NCI-H2029 treated with DMSO at 0.1 percent for 48 hours (cell line): ENCODE measurements at places on chromosomes 12 and 14.

DNA sequence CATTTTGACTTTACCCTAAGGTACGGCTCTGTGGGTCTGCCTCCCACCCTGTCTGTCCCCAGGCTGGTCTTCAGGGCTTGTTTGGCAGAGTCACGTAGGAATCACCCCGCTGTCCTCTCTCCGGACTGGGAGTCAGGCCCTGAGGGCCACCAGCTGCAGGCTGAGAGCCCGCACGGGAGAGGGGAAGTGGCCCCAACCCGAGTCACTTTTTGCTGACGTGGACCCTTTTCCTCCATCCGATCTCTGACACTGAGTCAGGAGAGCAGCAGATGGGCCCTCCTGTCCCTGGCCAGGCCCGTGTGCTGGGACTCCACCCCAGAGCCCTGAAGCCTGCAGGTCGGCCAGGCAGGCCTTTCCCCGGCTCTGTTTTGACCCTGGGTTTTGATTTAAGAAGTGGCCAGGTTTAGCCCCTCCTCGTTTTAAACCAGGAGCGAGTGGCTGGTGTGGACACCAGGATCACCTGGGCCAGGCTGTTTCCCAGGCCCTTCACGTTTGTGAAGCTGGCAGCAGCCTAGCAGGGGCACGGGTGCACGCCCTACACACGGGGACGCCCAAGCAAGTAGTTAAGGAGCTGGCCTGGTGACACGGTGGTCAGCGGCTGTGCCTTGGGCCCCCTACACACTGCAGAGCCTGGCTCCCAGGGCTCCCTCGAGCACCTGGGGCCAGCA is 12.5 kb upstream of the TEX22 start:
- DNase-seq: no peak

GRCh38 chr12:53505086-53505485 is 2.2 kb downstream of the NPFF start:
- no peak for DNase-seq

DNA sequence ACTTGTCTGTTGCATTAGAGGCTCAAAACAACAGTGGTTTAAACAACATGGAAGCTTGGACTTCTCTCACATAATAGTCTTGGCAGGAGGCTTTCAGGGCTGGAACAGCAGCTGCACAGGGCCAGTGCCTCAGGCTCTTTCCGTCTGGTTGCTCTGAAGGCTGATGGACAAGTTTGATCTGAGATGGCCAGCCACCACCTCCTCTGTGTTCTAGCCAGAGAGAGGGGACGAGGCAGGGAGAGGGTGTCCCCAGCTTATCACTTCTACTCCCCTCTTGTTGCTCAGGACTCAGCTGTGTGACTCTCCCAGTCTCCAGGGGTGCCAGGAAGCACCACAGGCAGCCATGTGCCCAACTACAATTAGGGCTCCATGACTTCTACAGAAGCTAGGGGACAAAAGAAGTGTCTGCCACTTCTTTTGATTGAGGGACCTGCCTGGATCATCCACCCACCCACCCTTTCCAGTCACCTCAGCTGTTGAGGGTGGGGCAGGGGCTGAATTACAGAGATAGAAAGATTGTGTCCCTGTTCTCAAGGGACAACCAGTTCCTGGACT is 46.6 kb downstream of the SMIM41 start:
- DNase-seq: no peak

DNA sequence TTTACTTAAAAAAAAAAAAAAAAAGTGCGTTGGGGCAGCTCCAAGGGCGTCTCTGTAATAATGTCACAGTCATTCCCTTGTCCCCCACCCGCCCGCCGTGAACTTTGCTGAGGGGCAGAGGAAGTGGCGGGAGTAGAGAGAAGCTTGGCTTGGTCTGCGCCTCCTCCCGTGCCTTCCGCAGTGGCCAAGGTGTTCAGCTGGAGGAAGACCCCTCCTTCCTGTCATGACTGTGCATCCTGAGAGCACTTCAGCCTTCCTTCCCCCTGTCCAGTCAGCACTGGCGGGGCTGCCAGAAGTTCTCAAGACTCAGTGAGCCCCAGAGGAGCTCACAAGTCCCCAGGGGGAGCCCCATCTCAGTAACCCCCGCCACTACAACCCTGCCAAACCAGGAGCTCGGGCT is 32.2 kb downstream of the AACS start:
- no peak for DNase-seq

GRCh38 chr12:46185686-46186085 is 83.2 kb downstream of the SLC38A1 start:
- DNase-seq: no peak

DNA sequence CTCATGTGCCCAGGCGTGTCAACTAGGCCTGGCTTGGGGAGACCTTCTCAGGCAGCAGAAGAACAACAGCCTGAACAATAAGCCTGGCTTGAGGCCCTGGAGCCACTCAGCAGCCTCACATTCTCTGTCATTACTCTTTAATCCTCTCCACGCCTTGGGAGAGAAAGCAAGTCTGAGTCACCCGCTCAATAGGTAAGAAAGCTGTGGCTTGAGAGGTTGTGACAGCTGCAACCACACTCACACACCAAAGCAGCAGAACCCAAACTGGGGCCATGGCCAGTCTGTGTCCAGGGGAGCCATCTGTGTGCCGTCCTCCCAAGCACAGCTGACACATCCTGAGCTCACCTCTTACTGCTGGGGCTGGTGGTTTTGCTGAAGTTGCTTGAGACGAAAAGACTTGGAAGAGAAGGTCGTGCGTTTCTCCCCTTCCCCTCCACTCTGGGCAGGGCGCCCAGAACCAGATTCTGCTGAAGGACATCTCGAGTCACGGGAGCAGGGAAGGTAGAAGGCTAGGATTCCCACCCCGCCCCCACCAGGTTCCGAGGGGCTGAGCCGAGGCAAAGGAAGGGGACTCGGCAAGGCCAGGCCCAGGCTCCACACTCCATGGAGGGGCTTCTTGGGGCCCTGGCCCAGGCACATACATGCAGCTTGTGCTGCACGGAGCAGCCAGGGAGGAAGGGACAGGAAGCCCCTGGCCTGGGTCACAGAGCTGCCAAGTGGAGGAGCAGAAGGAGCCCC is 5.5 kb downstream of the TMEM63C start:
- DNase-seq: peak; percentile 65

GRCh38 chr14:31700282-31701074 is 139.3 kb downstream of the NUBPL start:
- no peak for DNase-seq

DNA sequence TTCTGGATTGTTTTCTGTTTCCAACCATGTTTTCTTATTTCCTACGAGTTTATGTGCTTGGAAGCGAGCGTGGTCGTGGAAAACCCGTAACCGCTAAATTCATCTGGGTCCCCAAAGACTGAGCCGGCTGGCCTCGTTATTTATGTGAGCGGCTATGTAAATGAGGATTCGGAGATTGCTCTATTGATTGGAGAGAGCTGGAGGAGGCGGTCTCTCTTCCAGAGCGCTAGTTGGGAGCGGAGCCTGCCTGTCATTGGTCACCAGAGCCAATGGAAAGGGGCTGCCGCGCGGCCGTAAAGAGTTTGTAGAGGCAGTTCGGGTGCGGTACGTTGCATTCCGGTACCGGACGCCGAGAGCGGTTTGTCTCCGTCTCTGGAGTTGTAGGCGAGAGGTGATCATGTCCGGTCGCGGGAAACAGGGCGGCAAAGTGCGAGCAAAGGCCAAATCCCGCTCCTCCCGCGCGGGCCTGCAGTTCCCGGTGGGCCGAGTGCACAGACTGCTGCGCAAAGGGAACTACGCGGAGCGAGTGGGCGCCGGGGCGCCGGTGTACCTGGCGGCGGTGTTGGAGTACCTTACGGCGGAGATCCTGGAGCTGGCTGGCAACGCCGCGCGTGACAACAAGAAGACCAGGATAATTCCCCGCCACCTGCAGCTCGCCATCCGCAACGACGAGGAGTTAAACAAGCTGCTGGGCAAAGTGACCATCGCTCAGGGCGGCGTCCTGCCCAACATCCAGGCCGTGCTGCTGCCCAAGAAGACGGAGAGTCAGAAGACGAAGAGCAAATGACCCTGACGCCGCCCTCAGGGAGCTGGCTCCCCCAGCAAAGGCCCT is 29.0 kb downstream of the WBP11 start:
- peak; percentile 21 for DNase-seq

GRCh38 chr12:12433203-12433731 is 76.4 kb downstream of the BORCS5 start:
- DNase-seq: no peak

GRCh38 chr12:28114488-28114887 is 75.8 kb upstream of the CCDC91 start:
- no peak for DNase-seq

DNA sequence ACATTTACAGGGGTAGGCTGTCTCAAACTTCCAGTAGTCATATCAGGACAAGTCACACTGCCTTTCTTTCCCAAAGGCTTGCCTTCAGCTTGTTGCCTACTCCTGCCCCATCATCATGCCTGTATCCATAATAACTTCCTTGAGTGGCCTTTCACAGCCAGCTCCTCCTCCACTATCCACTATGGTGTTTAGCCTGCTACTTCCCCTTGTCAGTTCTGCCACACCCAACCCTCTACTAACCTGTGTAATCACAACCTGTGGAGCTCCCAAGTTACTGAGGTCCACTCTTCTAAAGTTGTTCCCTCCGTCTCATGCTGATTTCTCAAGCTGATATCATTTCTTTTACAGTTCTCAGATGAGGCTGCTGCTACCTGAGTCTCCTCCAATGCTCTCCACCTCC is 159.9 kb downstream of the BMP4 start:
- DNase-seq: no peak

GRCh38 chr12:51482929-51483697 is 58.5 kb downstream of the SLC4A8 start:
- no peak for DNase-seq

DNA sequence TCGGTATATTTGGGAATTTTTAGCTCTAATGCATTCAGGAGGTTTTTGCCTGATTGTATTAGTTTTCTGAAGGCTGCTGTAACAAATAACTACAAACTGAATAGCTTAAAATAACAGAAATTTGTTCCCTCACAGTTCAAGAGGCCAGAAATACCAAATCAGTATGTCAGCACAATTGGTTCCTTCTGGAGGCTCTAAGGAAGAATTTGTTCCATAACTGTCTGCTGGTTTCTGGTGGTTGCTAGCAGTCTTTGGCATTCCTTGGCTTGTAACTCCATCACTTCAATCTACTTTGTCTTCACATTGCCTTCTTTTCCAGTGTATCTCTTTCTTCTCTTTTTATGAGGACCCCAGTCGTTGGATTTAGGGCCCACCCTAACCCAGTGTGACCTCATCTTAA is 21.3 kb downstream of the TMTC3 start:
- DNase-seq: no peak

DNA sequence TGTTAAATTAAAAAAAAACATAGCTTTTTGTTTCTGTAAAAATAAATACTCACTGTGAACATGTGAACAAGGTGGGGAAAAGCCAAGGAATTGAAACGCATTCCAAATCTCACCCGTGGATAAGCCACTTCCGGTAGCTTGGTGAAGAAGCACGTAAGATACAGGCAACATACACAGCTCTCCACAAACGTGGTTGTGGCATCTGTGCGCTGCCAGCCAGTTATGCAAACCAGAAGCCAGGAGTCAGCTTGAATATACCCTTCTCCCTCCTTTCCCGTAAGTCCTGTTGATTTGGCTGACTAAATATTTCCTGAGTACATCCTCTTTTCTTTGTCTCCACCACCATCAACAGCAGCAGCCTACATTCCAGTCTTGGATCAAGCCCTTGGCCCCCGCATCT is 486.2 kb downstream of the VRK1 start:
- DNase-seq: no peak

- DNase-seq: no peak
These were observed 12.6 kb downstream of the BTBD6 start for GRCh38 chr14:105260959-105261358.

DNA sequence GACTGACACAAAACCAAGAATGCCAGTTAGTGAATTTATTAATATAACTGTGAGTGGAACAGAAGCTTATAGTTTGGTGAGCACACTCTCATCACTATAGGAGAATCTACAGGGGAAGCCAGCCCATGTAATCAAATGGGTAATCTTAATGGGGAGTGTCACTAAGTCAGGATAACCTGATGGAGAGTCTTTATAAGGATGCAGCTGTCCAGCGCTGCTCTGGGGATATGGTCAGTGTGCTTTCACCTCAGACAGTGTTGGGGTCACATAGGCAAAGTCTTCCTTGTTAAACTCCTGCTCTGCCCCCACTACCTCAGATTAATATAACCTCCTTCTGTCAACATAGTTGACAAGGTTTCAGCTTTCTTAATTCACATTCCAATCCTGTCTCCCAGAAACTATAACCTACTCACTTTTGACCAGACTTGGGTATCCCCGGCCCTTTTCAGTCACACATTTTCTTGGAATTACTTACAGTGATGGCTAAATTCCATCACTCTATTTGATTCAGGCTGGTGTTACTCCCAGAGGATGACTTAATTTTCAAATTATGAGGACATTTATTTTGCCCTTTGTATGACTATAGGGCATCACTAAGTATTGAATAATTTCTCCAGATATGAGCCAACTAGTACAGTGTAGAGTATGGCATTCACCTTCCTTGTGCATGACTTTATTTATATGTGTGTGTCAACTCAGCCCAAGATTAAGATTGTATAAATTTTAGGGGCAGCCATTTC is 13.2 kb downstream of the STK38L start:
- no peak for DNase-seq

DNA sequence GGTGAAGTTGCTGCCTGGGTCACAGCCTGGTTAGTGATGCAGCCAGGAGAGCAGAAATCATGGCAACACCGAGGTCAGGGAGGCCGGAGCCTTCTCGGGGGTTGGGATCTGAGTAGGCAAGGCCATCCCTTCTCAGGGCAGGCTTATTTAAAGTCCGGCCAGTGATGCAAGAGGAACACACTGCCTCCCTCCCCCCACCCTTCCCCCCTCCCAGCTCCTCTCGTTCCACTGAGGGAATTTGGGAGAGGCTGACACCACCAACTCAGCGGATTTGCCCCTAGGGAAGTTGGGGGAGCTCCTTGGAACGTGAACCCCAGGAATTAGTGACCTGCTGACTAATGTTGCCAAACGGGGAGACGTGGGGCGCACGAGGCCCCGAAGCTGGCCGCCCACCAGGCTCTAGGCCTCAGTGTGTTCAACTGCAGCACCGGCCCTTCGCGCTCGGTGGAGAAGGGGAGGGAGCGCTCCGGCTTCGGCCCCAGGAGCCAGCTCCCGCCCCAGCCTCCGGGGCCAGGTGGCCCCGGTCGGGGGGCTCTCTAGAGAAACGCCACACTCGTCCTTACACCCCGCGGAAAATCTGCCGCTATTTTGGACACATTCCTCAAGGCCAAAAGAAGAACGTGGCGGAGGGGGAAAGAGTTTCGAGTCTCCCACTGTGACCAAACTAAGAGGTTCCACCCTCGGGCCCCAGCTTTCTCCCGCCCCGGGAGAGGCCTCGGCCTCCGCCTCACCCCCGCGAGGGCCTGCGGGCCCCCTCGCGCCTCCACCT is 1.6 kb downstream of the CTDSP2 start:
- DNase-seq: no peak
